Fibroblast of gingiva (primary cell): ENCODE measurements at places on chromosomes 1 and 21.

DNA sequence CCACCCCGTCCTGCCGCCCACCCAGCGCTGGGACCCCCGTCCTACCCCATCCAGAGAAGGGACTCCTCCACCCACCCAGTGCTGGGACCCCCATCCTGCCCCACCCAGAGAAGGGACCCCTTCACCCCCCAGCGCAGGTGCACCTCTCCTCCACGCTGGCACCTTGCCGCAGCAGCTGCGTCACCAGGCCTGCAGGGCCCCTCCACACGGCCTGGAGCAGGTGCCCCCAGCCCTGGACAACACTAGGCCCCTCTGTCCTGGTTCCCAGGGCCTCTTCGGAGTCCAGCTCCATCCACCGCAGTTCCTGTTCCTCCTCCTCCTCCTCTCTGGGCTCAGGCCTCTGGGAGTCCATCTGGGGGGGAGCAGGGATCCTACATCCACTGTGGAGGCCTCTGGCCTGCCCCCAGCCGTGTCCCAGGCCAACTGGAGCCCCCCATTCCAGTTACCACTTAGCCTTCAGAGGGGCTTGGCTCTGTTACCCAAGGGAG is 378 bp downstream of the ANKRD65 start:
- no peak for DNase-seq

GRCh38 chr1:15148941-15149340 is 4.6 kb upstream of the TMEM51 start:
- DNase-seq = no peak

GRCh38 chr21:15514073-15514946 is 215.5 kb upstream of the USP25 start:
- no peak for DNase-seq

- no peak for DNase-seq
Observed at GRCh38 chr1:38093569-38094520, 47.3 kb upstream of the POU3F1 start.

DNA sequence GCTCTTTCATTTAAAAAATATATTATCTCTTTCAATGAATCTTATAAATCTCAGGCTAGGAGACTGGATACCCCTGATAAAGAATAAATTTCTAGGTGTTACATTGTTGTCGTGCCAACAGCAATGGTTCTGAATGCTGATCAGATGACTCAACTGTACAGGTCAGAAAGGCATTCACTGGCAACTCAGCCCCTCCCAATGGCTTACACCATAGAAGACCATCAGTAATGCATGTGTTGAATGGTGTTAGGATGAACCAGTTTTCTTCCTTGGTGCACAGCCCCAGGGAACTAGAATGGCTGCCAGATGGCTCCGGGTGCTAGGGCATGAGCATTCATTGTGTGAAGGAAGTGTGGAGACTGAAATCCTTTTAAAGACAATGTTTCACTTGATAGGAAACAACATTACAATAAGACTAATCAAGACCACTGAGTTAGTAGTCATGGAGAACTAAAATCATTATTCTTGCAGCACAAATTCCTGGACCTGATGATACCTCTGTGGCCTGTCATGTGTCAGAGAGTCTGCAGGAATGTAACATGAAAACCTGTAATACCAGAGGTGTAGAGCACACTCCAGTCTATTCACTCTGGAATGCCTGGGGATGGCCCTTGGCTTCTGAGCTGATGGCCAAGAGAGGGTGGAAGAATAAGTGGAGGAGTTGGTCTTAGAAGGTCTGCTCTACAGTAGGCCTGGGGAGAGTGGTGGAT is 187.7 kb upstream of the LMO4 start:
- no peak for DNase-seq

DNA sequence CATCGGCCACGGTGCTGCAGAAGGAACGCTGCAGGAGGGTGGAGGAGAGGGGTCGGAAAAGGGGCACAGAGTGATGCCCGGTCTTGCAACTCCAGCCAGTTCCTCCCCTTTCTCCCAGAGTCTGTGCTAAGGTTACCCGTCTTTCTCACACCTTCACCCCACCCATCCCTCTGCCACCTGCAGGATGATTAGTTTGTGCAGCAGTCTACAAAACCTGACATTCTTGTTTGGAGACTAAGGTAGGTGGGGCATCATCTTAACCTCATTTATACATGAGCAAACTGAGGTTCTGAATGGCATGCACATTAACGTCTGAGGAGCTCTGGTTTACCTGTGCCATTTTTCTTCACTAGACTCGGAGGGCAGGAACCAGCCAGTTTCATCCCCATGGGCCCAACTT is 232.3 kb downstream of the GRIK3 start:
- DNase-seq = no peak

DNA sequence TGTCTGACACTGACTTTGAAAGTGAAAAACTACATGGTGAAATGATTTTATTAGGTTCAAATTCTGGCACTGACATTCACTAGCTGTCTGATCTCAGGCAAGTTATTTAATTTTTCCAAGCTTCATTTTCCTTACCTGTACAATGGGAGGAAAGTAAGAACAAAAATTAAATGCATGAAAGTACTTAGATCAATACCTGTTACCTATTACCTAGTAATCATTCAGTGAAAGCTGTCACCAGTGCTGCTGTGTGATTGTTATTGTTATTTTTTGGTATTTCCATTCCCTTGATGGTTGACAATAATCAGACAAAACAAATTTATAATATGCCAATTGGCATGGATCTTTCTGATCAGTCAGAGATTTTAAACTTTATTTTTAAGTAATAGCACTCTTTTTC is 1.6 kb downstream of the C8A start:
- DNase-seq = no peak

GRCh38 chr21:45304476-45304830 is 16.8 kb upstream of the POFUT2 start:
- DNase-seq = no peak

DNA sequence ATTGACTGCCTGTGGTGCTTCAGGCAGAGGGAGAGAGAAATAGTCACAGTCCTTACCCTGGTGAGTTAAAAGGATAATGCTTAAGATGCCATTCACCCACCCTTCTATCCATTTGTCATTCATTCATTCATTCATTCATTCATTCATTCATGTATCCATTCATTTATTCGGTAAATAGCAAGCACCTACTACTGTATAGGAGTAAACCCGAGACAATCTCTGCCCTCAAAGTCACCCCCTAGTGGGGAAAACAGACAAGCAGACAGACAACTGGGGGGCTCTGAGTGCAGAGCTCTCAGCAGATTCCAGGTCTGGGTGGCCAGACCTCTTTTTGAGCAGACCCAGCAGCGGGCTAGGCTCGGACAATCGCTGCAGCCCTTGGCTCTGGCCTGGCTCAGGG is 14.1 kb upstream of the ACTL8 start:
- DNase-seq = no peak
